ENCODE measurements at places on chromosomes 11 and 22. TPM values are rescaled to one million over a fixed set of nuclear protein-coding genes. Genes with fewer than 3 reads are reported as not detected.

Gene TRIM34
- total RNA-seq: 2.9 TPM

Gene CRYBB3
- not detected for total RNA-seq

DNA sequence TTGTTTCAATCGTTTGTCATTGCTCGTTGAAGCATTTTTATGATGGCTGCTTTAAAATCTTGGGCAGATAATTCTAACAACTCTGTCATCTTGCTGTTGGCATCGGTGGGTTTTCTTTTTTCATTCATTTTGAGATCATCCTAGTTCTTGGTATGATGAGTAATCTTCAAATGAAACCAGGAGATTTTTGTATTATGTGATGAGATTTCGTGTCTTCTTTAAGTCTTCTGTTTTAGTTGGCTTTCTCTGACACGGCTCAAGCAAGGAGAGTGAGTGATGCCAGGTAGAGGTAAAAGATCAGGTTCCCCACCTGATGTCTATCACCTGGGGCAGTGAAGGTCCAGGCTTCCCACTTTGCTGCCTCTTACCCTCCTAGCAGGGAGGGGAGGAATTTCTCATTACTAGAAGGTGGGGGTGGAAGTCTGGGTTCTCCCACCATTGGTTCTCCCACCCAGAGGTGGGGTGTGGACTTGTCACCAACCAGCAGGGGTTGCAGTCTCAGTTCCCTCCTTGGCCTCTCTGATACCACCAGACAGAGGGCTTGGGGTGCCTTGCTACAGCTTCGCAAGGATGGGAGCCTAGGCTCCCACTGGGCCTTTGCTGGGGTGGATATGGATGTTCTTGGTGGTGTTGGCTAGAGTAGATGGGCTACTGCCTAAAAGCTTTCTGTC is 12.9 kb downstream of the CDC45 start:
- DNase-seq: no peak

Gene OR51E2
- not detected for total RNA-seq

DNA sequence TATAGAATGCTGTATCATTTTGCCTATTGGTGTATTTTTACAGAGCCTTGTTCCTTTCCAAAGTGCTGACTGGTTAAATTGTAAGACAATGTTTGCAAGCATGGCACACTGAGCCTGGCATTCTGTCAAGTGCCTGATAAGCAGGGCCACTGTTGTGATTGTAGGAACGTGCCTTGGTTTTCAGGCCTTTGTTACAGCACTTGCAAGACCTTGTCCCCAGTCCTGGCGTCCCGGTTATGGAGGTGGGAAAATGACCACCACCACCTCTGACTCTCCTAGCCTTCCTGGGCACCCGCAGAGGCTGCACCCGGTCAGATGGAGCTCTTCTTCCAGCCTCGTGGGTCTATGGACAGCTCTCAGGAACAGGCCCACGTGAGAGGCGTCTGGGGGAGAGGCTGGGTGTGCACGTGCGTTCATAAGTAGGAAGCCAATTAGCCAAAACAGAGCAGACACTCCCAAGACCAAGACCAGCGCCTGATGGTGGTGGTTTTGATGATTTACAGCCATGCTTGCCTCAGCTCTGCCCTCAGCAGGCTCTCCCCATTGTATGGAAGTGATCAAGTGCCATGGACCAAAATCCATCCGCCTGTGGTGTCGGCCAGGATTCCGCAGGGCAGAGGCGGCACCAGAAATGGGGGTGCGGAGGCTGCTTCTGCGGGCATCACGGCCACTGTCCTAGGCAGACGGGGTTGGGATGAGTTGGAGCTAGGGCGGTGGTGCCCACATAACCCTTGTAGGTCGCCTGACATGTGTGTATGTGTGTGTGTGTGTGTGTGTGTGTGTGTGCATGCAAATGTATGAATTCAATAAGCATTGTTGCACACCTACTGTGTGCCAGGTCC is 89.8 kb downstream of the RTL6 start:
- DNase-seq: no peak

GRCh38 chr11:44727114-44727372 is 281 bp downstream of the TSPAN18 start:
- DNase-seq: no peak

Gene SHISAL1
- 0.26 TPM for total RNA-seq

Gene OR52L1
- total RNA-seq: not detected
